ENCODE measurements at places on chromosomes 5 and 9.

- DNase-seq = no peak
These were observed 33.0 kb downstream of the LMNB1 start for GRCh38 chr5:126809916-126810315.

GRCh38 chr9:4686112-4686511, 6.7 kb downstream of the CDC37L1 start:
- no peak for DNase-seq

DNA sequence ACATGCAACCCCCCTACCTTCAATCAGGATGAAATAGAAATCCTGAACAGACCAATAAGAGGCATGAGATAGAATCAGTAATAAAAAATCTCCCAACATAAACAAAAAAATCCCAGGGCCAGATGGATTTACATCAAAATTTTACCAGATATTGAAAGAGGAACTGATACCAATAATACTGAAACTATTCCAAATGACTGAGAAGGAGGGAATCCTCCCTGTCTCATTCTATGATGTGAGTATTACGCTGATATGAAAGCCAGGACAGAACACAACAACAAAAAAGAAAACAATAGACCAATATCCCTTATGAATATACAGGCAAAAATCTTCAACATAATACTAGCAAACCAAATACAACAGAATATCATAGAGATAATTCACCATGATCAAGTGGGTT, 109.0 kb upstream of the SMC2 start:
- no peak for DNase-seq

DNA sequence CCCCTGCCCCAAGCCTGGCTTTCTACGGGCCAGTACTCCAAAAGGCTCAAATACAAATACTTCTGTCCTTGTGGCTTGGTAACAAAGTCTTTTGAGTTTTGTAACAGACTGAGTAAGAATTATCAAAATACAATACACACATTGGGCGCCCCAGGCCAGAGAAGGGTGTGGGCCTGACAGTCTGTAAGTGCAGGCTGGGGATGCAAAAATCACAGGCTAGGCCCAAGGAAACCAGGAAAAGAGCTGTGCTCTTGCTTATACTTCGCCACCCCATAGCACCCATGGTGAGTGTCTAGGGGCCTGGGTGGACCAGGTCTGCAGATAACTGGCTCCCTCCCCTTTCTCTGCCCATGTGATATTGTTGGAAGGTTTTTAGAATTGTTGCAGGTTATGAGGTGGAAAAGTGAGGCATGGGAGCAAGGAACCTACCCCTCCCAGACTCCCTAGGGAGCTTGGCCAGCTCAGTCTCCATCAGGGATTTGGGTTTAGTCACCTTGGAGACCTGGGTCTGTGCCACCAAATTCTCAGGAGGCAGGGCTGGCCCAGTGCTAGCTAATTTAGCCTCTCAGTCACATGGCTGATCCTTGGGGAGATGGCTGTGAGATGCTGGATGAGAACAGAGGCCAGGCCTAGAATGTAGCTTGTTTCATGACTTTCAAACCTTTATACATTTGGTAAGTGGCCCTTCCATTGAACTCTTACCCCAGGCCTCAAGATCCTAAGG, 72.9 kb downstream of the TARS1 start:
- no peak for DNase-seq

DNA sequence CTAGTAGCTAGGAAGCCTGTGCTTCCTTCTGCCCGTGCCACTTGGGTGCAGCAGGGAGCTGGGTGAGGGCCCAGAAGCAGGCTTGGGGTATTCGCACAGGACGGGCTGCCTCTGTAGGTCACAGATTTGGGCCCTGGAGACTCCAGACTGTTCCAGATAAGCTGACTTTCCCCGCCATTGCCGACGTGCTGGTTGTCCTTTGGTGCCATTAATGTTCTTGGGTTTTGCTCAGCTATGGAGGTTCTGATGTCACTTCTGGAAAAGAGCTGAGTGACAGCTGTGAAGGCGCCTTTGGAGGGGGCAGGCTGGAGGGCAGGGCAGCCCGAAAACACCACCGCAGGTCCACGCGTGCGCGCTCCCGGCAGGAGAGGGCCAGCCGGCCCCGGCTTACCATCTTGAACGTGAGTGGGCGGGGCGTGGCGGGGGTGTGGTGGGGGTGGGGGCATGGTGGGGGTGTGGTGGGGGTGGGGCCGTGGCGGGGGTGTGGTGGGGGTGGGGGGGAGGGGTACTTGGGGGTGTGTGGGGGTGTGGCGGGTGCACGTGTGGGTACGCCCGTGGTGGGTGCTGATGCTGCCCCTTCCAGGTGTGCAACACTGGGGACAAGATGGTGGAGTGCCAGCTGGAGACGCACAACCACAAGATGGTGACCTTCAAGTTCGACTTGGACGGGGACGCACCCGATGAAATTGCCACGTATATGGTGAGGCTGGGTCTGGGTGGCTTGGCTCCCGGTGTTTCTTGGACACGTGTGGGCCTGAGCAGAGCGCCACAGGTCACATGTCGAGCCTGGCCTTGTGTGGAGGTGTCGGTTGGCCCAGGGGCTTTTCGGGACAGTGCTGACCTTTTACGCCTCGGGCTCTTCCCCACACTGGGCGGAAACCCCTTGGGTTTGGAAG, 79.6 kb downstream of the WNK2 start:
- no peak for DNase-seq

DNA sequence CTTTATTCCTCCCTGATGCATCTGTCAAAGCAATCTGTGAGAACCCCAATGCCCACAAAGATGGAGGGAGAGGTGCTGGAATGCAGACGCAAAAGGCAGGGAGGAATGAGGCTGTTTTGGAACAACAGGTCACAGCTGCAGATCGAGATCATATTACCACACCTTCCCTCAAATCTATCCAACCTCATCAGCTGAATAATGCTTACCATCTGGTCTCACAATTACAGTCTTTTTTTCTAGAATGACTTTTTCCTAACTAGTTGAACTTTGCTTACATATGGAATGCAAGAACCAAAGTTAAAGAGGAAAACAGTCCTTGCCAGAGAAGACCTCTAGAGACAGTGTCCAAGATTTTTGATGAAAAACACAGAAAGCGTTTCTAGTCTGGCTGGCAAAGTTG, 158.1 kb downstream of the LPAR1 start:
- peak; percentile 71 for DNase-seq
